ENCODE measurements at places on chromosomes 2 and 18.

- DNase-seq: no peak
Measured at GRCh38 chr2:171702781-171703556, 15.7 kb downstream of the DYNC1I2 start.

- no peak for DNase-seq
Measured at GRCh38 chr18:8287196-8287885, 321.9 kb upstream of the RAB12 start.

DNA sequence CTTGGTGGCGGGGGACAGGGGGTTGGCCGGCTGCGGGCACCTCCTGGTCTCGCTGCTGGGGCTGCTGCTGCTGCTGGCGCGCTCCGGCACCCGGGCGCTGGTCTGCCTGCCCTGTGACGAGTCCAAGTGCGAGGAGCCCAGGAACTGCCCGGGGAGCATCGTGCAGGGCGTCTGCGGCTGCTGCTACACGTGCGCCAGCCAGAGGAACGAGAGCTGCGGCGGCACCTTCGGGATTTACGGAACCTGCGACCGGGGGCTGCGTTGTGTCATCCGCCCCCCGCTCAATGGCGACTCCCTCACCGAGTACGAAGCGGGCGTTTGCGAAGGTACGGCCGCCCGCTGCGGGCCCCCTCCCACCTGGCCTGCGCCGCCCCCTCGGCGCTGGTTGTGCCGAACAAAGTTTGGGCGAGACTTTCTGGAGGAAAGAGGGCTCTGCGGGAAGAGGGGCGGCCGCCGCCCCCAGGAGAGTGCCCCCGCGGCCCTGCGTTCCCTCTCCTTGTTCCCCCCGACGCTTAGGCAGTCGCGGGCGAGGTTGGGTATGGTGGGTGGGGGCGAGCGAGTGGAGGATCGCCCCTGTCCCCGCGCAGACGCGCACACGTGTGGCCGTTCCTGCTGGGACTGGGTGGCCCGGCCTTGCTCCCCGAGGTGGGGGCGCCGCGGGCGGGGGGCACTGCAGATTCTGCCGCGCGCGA lies 866 bp downstream of the CRIM1 start:
- DNase-seq: no peak

DNA sequence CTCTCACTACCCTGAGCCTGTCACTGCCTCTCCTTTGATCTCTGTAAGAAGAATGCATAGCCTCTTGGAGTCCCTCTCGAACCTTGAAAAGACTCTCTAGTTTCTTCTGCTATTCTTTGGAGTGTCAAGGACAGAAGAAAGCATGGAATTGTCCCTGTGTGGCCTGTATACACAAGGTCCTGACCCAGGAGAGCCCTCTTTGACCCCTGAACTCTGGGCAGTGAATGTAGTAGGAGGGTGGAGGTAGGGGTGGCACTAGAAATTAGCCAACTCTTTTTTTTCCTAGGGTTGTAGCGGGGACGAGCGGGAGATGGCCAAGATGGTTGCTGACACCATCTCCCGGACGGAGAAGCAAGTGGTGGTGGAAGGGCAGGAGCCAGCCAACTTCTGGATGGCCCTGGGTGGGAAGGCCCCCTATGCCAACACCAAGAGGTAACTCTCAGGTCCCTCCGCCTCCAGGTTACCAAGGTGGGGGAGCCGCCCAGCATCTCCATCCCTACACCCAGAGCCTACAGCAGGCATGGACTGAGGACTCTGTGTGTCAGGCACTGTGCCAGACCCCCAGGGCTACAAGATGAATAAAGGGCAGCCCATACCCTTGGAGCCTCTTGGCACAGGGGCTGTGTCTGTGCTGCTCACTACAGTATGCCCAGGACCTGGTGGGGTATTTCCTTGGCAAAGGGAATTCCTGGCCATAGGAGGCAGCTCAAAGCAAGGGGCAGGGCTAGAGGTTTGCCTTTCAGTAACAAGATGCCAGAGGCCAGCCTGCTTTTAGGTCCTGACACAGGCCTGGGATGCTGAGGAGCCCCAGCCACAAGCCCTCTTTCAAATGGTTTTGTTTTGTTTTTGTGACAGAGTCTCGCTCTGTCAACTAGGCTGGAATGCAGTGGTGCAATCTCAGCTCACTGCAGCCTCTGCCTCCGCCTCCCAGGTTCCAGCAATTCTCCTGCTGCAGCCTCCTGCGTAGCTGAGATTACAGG lies 16.4 kb downstream of the VIL1 start:
- DNase-seq: no peak

GRCh38 chr2:62527478-62528210 lies 21.6 kb upstream of the TMEM17 start:
- DNase-seq: peak; percentile 31

DNA sequence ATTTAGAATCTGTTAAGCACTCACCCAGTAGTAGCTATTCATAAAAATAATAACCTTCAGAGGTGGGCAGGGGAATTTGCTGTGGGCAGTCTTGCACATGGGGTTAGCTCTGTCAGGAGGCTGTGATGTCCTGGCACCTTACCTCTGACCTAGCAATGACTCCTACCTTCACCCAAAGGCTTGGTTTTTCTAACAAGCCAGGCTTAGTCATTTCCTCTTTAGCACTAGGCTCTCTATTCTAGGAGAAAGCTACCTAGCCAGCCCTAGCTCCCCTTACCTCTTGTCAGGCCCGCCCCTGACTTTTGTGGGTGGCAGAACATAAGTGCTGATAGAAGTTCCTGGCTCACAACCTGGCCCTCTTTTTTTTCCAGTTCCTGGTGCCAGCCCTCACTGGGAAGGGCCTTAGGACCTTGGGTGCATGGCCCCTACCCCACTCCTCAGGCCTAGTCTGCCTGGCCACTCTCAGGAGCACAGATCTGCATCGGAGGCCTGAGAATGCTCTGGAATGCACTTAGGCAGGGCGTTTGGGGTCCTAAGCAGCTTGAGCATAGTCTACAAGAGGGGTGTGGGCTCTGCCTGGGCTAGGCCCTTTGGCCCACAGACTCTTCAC lies 17.7 kb downstream of the CPLX4 start:
- DNase-seq: no peak

- no peak for DNase-seq
Measured at GRCh38 chr2:238107525-238108422, 7.6 kb downstream of the ESPNL start.

Measured in right lung (tissue), 10 donors.